Aorta (tissue), 5 donors: ENCODE measurements at places on chromosomes 1 and 21.

DNA sequence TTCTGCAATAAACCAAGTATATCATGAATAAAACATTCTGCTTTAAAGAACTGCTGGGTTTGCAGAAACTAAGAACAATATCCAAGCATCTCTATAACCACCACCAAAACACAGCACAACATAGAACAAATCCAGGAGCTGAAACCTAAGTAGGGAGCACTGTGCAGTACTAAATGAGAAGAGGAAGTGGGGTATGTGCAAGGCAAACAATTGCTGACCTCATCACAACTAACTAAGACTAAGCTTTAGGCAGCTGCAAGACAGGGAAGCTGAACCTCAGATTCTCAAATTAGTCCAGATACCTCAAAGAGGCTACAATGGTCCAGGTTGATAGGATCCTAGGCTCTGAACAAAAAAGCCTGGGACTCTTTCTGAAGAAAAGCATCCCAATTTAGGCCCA is 172.6 kb downstream of the SLC44A5 start:
- no peak overlapping the region for H3K4me3 ChIP-seq
- H3K27me3 ChIP-seq = no peaks in the 10 kb centered on the region
- DNase-seq = no peak
- no peaks in the 10 kb centered on the region for H3K36me3 ChIP-seq
- no peak overlapping the region for H3K27ac ChIP-seq

- H3K4me1 ChIP-seq = no peaks in the 10 kb centered on the region
- no peak overlapping the region for H3K27ac ChIP-seq
- no peak for DNase-seq
- H3K4me3 ChIP-seq = no peak overlapping the region
These were observed 378.2 kb upstream of the KAZN start for GRCh38 chr1:14220324-14220723.

GRCh38 chr1:109556563-109556962 is 8.1 kb downstream of the GNAI3 start:
- no peak for DNase-seq
- no peak overlapping the region for H3K4me3 ChIP-seq
- no peaks in the 10 kb centered on the region for H3K4me1 ChIP-seq
- no peaks in the 10 kb centered on the region for H3K36me3 ChIP-seq
- H3K27ac ChIP-seq = no peak overlapping the region
- H3K27me3 ChIP-seq = no peaks in the 10 kb centered on the region

- no peak overlapping the region for H3K27ac ChIP-seq
- no peaks in the 10 kb centered on the region for H3K27me3 ChIP-seq
- H3K4me1 ChIP-seq = no peaks in the 10 kb centered on the region
- H3K4me3 ChIP-seq = no peak overlapping the region
- H3K36me3 ChIP-seq = no peaks in the 10 kb centered on the region
- no peak for DNase-seq
These were observed 75.1 kb upstream of the WLS start for GRCh38 chr1:68307378-68307787.

DNA sequence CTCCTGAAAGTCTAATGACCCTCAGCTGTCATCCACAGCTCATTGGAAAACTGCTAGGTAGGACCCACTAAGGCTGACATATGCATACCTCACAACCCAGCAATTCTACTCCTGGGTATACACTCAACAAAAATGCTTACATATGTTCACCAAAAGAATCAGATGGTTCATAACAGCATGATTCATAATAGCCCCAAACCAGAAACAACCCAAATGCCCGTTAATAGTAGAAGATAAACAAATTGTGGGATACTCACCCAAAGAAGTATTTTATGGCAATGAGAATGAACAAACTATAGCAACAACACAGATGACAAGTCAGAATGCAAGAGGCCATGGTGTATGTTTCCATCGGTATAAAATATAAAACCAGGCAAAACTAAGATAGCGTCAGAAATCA is 124.6 kb downstream of the HLCS start:
- no peak overlapping the region for H3K4me3 ChIP-seq
- H3K27me3 ChIP-seq = no peaks in the 10 kb centered on the region
- no peaks in the 10 kb centered on the region for H3K36me3 ChIP-seq
- H3K4me1 ChIP-seq = no peaks in the 10 kb centered on the region
- no peak for DNase-seq
- no peak overlapping the region for H3K27ac ChIP-seq

DNA sequence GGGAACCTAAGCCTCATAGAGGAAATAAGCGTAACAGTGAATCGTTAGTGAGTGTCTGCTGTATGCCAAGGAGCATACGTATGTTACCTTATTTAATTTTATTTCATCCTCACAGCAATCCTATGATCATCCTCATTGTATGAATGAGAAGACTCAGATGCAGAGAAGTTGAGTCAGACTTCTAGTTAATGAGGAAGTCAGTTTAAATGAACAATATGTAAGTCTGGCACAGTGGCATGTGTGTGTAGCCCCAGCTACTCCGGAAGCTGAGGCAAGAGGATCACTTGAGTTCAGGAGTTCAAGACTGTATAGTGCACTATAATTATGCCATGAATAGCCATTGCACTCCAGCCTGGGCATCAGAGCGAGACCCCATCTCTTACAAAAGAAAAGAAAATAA is 148.0 kb downstream of the ZZZ3 start:
- H3K36me3 ChIP-seq = no peaks in the 10 kb centered on the region
- DNase-seq = no peak
- no peak overlapping the region for H3K4me3 ChIP-seq
- no peak overlapping the region for H3K27ac ChIP-seq

DNA sequence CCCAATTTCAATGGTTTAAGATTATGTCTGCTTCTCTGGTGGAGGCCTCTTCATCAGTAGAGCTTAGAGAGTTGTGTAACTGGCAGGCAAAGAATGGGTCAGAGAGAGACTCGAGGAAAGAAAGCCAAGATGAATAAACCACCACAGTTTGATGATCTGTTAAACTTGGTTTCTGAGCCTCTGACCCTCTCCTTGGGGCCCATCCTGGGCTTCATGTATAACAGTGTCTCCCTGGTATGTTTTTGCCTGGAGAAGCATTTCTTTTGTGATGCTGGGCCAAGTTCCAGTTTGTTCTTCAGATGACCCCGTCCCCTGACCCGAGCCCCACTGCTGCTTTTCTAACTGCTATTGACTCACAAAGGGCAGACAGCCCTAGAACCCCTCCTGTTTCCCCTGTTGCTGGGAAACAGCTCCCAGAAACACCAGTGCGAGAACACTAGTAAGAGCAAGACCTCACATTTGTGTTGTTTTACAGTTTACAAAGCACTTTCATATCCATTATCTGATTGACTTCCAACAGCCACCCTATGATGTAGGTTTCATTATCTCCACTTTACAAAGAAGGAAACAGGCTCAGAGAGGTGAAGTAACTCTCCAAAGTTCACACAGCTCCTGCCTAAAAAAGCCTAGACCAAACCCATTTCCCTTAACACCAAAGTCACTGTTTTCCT is 9.0 kb downstream of the CD2 start:
- DNase-seq = no peak
- H3K4me3 ChIP-seq = no peak overlapping the region
- no peaks in the 10 kb centered on the region for H3K36me3 ChIP-seq
- H3K27ac ChIP-seq = no peak overlapping the region

- no peaks in the 10 kb centered on the region for H3K36me3 ChIP-seq
- no peaks in the 10 kb centered on the region for H3K4me1 ChIP-seq
- DNase-seq = no peak
- H3K4me3 ChIP-seq = no peak overlapping the region
These were observed 889.0 kb upstream of the ADGRL4 start for GRCh38 chr1:79895573-79895972.

GRCh38 chr1:166888373-166889111 is 12.5 kb upstream of the TADA1 start:
- H3K4me1 ChIP-seq = no peaks in the 10 kb centered on the region
- no peaks in the 10 kb centered on the region for H3K36me3 ChIP-seq
- no peak overlapping the region for H3K4me3 ChIP-seq
- no peak for DNase-seq
- H3K27ac ChIP-seq = no peak overlapping the region
- peaks cover 3% of the 10 kb centered on the region for H3K27me3 ChIP-seq

- H3K4me1 ChIP-seq = no peaks in the 10 kb centered on the region
- no peaks in the 10 kb centered on the region for H3K36me3 ChIP-seq
- H3K4me3 ChIP-seq = no peak overlapping the region
- no peak overlapping the region for H3K27ac ChIP-seq
These were observed 32.1 kb downstream of the CD244 start for GRCh38 chr1:160830321-160831153.

- DNase-seq = no peak
- H3K27me3 ChIP-seq = no peaks in the 10 kb centered on the region
- no peak overlapping the region for H3K4me3 ChIP-seq
- no peaks in the 10 kb centered on the region for H3K4me1 ChIP-seq
- no peak overlapping the region for H3K27ac ChIP-seq
These were observed 21.7 kb downstream of the CRYAA start for GRCh38 chr21:43190544-43190943.

GRCh38 chr1:168348146-168348709 is 67.6 kb downstream of the TBX19 start:
- H3K27me3 ChIP-seq = no peaks in the 10 kb centered on the region
- no peaks in the 10 kb centered on the region for H3K36me3 ChIP-seq
- H3K4me1 ChIP-seq = no peaks in the 10 kb centered on the region

- H3K4me3 ChIP-seq = no peak overlapping the region
- H3K4me1 ChIP-seq = no peaks in the 10 kb centered on the region
- DNase-seq = no peak
- H3K27ac ChIP-seq = no peak overlapping the region
- H3K36me3 ChIP-seq = no peaks in the 10 kb centered on the region
These were observed 57.0 kb downstream of the CNIH3 start for GRCh38 chr1:224673141-224673540.

GRCh38 chr1:43858324-43858723 is 75.3 kb upstream of the ARTN start:
- H3K27me3 ChIP-seq = no peaks in the 10 kb centered on the region
- no peaks in the 10 kb centered on the region for H3K4me1 ChIP-seq
- H3K27ac ChIP-seq = no peak overlapping the region
- H3K36me3 ChIP-seq = no peaks in the 10 kb centered on the region
- DNase-seq = no peak
- no peak overlapping the region for H3K4me3 ChIP-seq

- peaks cover 5% of the 10 kb centered on the region for H3K4me1 ChIP-seq
- H3K4me3 ChIP-seq = no peak overlapping the region
- no peak overlapping the region for H3K27ac ChIP-seq
These were observed 252.9 kb downstream of the DYRK1A start for GRCh38 chr21:37619464-37619974.

DNA sequence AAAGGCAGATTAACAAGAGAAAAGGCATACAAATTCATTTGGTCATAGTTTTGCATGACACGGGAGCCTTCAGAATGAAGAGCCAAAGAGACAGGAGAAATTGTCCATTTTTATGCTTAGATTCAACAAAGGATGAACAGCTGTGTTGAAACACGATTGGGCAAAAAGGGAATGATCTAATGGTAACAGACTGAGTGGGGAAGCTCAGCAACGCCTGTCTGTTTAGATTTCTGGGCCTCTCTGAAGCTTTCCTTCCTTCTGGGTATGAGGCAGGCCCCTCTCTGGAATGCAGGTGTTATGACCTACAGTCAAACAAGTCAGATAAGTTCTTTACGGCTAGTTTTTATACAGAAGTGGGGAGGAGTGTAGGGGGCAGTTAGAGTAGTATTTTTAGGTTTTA is 154.6 kb downstream of the RGS7 start:
- no peak for DNase-seq
- no peaks in the 10 kb centered on the region for H3K36me3 ChIP-seq
- no peak overlapping the region for H3K4me3 ChIP-seq
- H3K4me1 ChIP-seq = no peaks in the 10 kb centered on the region
- no peaks in the 10 kb centered on the region for H3K27me3 ChIP-seq
- no peak overlapping the region for H3K27ac ChIP-seq

DNA sequence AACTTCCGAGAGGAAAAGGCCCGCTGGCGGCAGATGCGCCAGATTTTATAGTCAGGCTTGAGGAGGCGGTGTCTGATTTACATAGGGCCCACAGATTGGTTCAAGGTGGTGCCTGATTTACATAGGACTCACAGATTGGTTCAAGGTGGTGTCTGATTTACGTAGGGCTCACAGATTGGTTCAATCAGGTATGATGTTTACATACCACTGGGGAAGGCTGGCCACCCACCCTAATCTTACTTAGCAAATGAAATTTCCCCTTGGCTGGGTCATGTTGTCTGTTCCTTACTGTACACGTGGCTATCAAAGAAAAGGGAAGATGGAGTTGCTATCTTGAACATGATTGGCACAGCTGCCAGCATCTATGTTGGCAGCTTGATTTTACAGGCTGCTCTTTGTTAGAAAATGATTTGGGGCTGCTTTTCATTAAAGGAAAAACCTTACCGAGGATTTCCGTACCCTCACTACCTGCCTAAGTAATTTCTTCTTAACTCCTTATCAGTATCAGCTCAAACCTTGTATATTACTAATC is 96.3 kb downstream of the SETD4 start:
- H3K4me3 ChIP-seq = no peak overlapping the region
- H3K27ac ChIP-seq = no peak overlapping the region
- no peaks in the 10 kb centered on the region for H3K27me3 ChIP-seq
- H3K36me3 ChIP-seq = no peaks in the 10 kb centered on the region

DNA sequence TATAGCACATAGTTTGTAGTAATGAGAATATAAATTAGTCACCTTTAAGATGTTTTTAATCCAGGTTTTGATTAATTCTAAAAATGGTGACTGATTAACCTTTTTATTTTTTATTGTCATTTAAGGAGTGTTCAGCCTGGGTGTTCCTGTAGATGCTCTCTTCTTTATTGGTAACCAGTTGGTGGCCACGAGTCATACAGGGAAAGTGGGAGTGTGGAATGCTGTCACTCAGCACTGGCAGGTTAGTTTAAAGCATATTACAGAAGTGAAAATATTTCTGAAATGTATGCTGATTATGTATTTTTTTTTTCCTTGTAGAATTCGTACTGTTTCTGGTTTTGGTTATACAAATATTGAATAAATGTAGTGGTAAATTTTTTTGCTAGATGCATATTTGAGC is 28.1 kb downstream of the KCTD3 start:
- no peak for DNase-seq
- no peaks in the 10 kb centered on the region for H3K27me3 ChIP-seq
- H3K4me3 ChIP-seq = no peak overlapping the region
- H3K4me1 ChIP-seq = no peaks in the 10 kb centered on the region
- no peak overlapping the region for H3K27ac ChIP-seq
